Activated CD4-positive, alpha-beta T cell treated with anti-CD3 and anti-CD28 coated beads, Interleukin-2, amount 50 U/mL, for 16 hours (primary cell): ENCODE measurements at places on chromosomes 5 and 9.

- no peak for DNase-seq
Observed at GRCh38 chr5:111173476-111173875, 50.7 kb upstream of the CAMK4 start.

DNA sequence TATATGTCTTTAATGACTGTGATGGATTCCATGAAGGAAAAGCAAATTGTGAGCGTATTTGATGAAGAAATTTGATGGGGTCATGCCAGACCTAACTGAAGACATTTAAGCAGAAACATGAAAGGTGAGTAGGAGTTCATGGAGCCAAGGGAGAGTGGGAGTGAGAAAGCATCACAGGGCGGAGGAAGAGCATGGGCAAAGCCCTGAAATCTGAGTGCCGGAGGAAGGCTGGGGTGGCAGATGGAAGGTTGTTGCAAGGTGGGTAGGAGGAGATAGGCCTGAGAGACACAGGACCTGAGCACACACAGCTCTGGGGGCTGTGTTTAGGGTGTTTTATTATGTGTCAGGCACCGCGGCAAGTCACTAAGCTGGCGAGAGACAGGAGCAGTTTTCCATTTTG, 100.3 kb upstream of the SPOCK1 start:
- DNase-seq = no peak

- no peak for DNase-seq
Observed at GRCh38 chr9:89486681-89487080, 11.2 kb downstream of the SEMA4D start.

DNA sequence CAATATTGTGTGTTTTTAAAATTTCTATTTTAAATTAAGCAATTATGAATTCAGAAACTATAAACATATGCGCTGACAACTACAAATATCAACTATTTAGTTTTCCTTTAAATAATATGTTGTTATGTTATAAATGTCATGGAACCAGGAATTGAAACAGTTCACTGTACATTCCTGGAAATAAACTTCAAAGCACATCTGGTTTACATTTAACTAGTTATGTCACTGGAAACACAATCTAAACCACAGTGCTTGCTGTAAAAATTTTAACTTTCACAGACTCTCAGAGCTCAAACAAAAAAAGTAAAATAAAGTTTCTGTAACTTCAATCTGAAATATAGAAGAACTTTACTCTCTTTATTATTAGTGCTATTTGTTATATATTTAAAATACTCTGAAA, 179.2 kb downstream of the FBN2 start:
- DNase-seq = no peak

GRCh38 chr9:95104980-95105379, 212.5 kb downstream of the FANCC start:
- no peak for DNase-seq

GRCh38 chr5:72281764-72282499, 38.1 kb downstream of the MRPS27 start:
- DNase-seq = no peak

DNA sequence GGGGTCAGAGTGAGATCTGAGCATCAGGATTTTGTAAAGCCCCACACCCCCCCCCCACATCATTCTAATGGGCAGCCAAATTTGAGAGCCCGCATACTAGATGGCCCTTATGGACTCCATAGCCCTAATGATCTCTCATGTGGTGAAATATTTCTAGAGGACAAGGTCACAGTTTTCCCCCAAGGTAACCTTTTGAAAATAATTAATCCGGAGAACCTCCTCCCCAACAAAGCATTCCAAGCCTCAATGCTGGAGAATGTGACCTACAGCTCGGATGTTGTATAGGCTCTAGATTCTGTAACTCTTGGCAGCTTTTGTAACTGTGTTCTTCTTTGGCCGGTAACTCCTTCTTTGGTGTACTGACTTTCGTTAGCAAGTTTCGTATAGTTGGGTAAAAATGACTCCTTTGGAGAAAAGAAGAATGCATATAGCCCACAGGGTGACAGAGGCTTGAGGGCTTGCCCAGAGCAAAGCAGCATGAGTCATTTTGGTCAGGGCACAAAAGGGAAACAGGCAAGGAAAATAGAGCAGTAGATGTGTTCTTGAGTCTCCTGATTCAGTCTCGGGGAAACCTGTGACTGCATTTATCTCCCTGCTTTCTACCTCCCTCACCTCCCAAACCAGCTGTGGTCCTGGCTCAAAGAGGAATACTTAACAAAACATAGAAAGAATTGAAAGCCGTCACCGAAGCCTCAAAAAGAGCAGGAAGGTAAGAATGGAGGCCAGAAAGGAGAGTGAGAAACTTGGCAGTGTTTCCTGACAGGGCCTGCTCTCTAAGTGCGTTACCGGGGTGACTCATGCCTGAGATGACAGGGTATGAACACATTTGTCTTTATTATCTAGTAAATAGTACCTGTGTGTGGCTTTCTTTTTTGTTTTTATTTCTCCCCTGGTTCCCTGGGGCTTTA, 6.6 kb upstream of the XPA start:
- DNase-seq = peak; percentile 78

- no peak for DNase-seq
Observed at GRCh38 chr9:130451004-130451390, 6.2 kb downstream of the ASS1 start.

DNA sequence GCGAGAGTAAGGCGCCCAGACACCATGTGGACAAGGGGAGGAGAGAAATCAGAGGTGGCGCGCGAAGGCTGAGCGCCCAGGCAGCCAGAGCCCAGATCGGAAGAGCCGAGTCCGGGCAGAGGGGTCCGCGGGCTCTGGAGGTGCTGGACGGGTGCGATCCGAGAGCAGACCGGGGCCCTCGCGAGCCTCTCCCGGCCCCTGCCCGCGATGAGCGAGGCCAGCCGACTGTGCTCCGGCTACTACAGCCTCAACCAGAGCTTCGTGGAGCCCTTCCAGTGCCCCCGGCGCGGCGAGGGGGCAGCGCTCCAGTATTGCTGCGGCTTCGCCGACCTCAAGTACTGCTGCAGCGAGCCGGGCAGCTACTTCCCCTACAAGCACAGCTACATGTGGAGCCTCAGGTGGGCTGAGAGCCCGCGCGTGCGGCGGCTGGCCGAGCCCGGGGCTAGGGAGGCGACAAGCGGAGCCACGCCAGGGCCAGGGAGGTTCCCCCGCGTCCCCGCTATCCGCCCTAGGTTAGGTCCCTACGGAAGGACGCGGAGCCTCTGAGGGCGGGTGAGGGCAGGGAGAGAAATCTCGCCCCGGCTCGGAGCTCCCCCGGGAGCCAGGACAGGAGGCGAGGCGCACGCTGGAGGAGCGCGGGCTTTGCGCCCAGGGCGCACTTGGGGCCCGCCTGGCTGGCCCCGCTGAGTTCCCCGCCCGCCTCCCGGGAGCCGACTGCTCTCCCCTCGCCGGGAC, at the start of gene SHISAL2B:
SHISAL2B (plus strand) TSS at position 87 of the 735 bp plus-strand sequence; CDS start at position 208, 121 bp downstream.
- DNase-seq = no peak

GRCh38 chr9:94639999-94640376, 670 bp upstream of the FBP1 start:
- no peak for DNase-seq

GRCh38 chr9:101437806-101438232, 2.2 kb upstream of the ALDOB start:
- no peak for DNase-seq

DNA sequence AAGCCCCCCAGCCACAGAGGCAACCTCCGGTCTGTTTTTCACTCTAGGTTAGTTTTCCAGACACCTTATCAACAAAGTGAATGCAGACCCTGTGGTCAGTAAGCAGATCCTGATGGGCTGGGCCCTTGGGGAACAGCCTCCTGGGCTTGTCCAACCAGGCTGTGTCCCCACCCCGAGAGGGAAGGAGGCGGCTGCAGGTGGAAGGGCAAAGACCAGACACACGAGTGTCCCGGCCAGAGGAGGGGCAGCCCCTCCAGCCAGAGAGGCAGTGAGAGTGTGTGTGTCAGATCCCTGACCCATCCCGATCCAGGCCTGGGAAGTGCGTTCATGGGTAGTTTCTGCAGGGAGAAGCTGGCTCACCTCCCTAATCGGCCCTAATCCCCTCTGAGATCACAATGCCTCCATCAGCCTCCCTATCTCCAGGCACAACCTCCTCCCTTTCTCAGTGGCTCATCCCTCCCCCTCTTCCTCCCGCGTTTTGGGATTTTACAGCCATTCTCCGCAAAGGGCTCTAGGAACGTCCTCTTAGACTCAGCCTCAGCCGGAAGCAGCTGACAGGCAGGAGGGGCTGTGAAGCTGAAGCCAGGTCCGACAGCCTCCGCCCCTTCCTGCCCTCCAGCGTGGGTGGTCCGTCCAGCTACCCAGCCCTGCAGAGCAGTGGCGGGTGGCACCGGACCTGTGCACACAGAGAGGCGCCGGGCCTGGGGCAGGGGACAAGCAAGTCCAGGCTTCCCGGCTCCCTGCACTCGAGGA, 9.7 kb downstream of the SLC12A7 start:
- DNase-seq = no peak

- DNase-seq = peak; percentile 44
Observed at GRCh38 chr5:115309751-115310370, 13.4 kb upstream of the CCDC112 start.
